ENCODE measurements at places on chromosomes 5 and 9. TPM values are rescaled to one million over a fixed set of nuclear protein-coding genes. Genes with fewer than 3 reads are reported as not detected.
A peak's percentile ranks its signal among the peaks of the same experiment; 100 is the strongest.

Gene MZB1
- 0.57 TPM for total RNA-seq

Gene LURAP1L
- total RNA-seq: 0.66 TPM

Gene RIGI
- total RNA-seq: 7.8 TPM

Gene IL5
- total RNA-seq: not detected

Gene LRRC14B
- not detected for total RNA-seq

Gene ACOT12
- not detected for total RNA-seq

Gene MSX2
- 16.6 TPM for total RNA-seq

DNA sequence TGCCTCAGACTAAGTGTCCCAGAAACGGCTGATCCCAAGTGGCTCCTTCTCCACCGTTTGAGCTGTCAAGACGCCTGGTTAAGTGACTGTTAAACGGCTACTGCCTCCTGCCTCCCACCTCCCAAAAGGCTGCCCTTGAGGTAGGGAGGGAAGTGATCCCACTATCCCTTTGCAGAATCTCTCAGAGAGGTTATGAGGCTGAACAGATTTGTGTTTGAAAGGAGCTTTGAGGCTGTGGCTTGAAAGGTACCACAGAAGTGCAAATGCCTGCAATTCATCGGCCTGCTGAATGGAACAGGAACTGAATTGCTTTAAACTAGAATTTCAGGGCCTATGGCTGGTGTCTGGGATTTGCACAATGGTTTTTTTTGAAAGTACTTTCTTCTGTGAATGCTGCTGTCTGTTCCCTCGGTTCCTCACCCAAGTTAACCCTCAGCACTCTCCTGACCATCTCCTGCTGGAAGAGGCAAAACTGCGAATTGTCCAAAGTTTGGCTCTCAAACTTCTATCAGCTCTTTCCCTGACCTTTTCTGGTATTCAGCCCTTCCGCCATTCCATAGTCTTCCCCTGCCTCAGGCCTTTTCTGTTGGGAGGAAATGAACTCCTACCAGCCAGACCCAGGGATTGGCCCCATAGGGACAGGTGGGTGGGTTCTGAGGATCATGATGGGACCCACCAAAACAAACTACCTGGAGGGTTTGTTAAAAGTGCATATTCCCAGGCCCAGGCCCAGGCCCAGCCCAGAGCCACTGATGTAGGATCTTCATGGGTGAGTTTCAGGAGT is 453.3 kb downstream of the KDM4C start:
- DNase-seq: no peak

DNA sequence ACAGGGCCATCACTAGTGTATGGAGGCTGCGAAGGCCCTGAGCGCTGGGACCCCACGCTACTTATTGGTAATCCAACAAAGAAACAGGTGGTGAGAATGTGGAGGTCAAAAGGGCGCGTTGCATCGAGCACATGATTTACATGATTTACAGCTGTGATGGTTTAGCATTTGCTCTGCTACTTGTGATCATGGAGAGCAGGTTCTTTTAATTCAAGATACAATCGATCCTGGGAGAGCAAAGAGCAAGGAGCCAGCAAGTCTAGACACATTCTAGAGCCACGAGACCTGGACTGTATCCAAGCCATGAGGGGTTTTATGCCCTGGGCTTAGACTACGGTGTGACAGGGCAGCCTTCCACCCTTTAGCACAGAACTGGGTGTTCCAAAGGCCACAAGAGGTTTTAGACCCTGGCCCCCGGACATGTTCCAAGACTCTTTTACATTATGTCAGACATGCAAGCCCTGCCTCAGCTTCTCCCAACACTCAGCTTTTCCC is 47.0 kb upstream of the CLK4 start:
- DNase-seq: no peak

- DNase-seq: peak; percentile 65
Observed at GRCh38 chr5:73370640-73371583, 77.7 kb downstream of the FOXD1 start.

GRCh38 chr9:72315089-72315509 is 49.9 kb downstream of the ZFAND5 start:
- DNase-seq: peak; percentile 60

- DNase-seq: no peak
Observed at GRCh38 chr9:120394058-120394669, 185.8 kb downstream of the CDK5RAP2 start.

- DNase-seq: peak; percentile 35
Observed at GRCh38 chr9:138053996-138054752, 176.6 kb downstream of the CACNA1B start.

- no peak for DNase-seq
Observed at GRCh38 chr5:151608522-151608921, 17.4 kb upstream of the FAT2 start.

All from endodermal cell (in vitro differentiated cells).